CD4-positive, alpha-beta T cell treated with Interleukin-15 for 4 hours (primary cell): ENCODE measurements at places on chromosomes 6 and 20.

DNA sequence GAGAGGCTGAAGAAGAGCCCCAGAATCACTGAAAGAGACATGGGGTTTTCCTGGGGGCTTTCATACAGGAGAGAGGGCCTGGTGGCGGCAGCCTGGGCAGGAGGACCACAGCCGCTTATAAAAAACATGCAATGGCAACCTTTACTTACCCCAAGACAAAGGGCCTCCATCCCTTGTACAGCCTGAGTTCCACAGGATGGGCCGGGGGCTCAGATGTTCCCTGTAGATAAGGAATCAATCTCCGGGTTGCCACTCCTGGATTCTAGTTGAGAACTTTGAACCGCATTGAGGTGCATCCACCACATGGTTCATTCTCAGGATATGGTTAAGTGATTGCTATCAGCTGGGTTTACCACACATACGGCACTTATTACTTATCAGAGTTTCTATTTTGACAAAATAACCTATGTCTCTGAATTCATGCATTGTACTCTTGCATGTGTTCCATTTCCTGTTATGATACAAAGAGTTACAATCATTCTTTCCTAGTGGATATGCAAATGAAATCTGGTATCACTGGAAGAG, 677.6 kb downstream of the KIF16B start:
- DNase-seq = no peak

- DNase-seq = no peak
Observed at GRCh38 chr6:34130862-34131261, 15.0 kb downstream of the GRM4 start.

- no peak for DNase-seq
Observed at GRCh38 chr6:101086473-101086872, 205.3 kb upstream of the ASCC3 start.

DNA sequence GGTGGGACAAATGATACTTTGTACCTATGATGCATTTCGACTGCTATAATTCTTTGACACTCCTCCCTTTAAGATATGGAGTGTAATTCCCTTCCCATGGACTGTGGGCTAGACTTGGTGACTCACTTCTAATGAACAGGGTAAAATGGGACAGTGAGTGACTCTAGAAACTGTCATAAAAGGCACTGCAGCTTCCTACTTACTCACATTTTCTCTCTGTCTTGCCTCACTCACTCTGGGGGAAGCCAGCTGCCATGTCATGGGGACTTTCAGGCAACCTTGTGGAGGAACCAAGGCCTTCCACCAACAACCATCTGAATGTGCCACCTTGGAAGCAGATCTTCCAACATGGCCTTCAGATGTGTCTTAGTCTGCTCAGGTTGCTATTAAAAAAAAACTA, 12.9 kb upstream of the GFOD1 start:
- no peak for DNase-seq

DNA sequence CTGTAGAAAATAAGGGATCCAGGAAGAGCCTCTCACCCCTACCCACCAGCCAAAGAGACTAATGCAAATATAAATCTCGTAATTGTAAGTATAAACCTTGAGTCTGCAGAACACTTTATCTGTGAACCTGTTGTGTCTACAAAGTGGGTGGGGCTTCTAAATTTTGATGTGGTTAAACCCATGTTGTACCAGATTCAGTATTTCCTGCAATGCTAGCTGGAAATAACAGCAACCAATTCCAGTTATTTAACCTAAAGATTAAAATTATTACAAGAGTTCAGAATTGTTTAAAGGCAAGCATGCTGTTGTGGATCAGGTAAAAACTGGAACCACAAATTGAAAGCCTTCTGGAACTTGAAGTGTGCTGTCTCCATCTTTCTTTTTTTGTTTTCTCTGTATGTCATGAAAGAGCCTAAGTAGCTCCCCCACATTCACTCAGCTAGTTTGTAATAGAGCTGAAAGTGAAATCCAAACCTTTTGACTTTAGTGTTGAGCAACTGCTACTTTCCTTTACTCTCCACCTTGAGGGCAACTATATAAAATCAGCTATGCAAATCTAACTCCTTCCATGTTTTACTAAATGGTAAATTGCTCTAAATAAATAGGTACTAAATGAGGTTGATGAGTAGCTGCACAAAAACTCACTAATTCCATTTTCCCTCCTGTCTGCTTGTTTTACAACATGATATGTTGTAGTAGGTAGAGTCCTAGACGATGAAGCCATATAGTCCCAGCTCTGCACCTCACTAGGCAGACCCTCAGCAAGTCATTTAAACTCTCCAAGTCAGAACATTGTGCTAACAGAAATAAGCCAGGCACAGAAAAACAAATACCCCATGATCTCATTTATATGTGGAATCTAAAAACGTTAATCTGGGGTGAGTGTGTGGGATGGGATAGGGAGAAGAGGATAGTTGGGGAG, 17.9 kb upstream of the THEMIS start:
- DNase-seq = peak; percentile 73

DNA sequence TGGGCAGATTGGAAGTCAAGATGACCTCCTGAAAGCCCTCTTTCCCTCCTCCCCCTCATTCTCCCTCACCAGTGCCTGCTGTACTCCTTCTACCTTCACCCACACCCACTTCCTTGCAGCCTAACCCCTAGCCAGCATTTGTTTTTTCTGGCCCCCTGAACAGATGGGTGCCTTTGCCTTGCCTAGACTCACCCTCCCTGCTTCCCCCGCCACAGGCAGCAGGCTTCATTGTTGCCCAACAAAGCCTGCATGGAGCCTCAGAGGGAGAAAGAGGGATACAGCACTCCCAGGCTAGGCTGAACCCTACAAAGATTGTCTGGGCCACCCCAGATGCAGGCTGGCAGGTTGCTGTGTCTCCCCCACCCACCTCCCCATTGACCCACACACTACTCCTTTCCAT, 2.7 kb downstream of the MOCS1 start:
- no peak for DNase-seq

GRCh38 chr6:122730775-122731386, 48.6 kb upstream of the FABP7 start:
- DNase-seq = no peak

GRCh38 chr6:144474904-144475303, 189.8 kb downstream of the UTRN start:
- DNase-seq = no peak

GRCh38 chr6:123515715-123516114, 121.0 kb downstream of the TRDN start:
- DNase-seq = no peak

DNA sequence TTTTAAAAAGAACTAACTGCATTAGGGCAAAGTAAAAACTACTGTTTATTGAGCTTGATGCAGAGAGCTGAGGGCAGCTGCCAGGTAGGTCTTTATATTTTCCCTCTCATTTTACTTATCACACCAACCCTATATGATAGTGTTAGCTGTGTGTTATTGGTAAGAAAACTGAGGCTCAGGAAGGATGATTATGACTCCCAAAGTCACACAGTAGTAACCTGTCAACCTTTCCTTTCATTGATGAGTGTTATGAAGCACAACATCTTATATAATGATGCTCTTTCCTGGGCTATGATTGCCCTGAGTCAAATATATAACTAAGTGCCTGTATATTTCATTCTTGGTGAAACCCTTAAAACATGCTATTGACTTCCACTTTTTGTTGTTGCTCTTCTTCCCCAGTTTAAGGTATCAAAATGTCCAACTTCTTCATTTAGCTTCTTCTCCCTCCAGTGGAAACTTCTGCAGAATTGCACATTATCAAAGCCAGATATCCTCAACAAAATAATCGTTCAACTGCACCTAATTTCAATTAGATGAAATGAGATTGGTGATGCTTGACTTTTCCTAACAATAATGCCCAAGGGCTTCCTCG, 8.1 kb downstream of the GFOD1 start:
- DNase-seq = no peak

- DNase-seq = no peak
Observed at GRCh38 chr6:146027586-146028251, 1.1 kb upstream of the GRM1 start.

- no peak for DNase-seq
Observed at GRCh38 chr6:170049641-170050561, 241.0 kb downstream of the DLL1 start.

DNA sequence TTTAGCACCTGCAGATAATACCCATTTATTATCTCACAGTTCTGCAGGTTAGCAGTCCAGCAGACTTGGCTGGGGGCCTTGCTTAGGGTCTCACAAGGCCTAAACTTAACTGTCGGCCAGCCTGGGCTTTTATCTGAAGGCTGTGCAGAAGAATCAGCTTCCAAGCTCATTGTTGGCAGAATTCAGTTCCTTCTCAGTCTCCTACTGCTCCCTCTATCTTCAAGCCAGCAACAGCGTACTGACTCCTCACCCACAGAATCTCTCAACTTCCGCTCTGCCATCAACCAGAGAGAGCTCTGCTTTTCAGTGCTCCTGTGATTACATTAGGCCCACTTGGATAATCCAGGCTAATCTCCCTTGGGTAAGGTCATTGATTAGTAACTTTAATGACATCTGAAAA, 30.2 kb upstream of the NHSL1 start:
- DNase-seq = no peak

- peak; percentile 23 for DNase-seq
Observed at GRCh38 chr6:39865011-39865888, 69.0 kb downstream of the MOCS1 start.

DNA sequence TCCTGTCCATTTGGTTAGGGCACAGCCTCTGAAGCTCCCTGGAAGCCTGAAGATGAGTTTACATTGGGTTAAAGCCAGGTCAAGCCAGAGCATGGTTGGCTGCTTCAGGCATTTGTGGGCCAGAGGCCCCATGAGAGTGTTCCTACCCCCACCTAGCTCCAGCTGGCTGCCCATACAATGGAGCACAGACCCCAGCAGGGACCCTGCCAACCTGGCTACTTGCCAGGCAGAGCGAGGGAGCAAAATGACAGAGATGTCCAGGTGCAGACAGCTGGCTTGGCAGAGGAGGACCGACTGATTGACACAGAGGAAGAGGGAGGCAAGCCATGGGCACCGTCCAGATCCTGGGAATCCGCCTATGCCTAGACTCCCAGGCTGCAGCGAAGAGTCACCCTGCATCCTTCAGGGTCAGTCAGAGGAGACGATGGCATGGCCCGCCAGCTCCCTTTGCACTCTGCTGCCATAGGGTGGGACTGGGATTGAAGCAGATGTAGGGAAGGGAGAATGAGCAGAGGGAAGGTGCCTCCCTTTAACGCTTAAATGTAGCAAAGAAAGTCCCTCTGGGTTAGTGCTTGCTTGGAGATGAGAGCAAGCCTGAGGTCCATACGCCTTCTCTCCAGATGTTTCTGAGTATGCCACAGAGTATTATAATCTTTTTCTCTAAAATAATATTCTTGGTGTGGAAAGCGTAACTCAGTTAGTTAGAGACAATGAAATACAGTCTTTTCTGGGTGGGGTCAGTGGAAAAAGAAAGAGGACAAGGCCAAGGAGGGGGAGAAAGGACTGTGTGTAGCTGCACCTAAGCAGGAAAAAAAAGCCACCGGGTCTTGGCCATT, 77.6 kb upstream of the FYN start:
- no peak for DNase-seq

- DNase-seq = no peak
Observed at GRCh38 chr20:50325651-50326050, 135.0 kb downstream of the CEBPB start.

GRCh38 chr20:61749406-61750075, 316.1 kb downstream of the TAF4 start:
- no peak for DNase-seq

DNA sequence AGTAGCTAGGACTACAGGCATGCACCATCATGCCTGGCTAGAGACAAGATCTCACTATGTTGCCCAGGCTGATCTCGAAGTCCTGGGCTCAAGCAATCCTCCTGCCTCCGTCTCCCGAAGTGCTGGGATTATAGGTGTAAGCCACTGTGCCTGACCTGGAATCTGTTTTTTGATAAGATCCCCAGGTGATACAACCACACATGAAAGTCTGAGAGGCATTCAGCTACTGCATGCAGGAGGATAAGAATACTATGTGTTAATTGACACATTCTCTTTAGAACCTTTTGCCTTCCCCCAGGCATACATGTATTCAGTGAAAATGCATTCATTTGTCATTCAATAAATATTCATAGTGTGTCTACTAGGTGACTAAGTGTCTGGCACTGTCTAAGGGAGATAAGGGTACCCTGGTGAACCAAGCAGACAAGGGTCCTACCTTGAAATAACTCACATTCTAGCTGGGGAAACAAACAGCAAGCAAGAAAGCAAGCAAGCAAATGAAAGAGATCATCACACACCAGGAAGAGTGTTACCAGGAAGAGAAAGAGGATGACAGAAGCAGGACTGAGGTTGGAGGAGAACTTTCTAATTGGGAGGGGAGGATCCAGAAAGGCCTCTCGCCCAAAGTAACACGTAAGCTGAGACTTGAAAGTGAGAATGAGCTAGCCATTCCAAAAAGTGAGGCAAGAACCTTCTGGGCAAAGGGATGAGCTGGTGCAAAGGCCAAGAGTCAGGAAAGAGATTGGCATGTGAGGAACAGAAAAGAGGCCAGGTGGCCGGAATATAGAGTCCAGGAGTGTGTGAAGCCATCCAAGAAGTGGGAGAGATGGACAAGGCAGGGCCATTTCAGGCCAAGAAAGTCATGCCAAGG, 6.5 kb downstream of the GFOD1 start:
- no peak for DNase-seq

GRCh38 chr6:131112249-131112648, 23.0 kb upstream of the AKAP7 start:
- no peak for DNase-seq
